Activated CD4-positive, alpha-beta memory T cell treated with anti-CD3 and anti-CD28 coated beads, Interleukin-2, amount 10 ng/mL, durations not matched to agents 7 days and 5 days (primary cell): ENCODE measurements at places on chromosomes 2 and 18. TPM values are rescaled to one million over a fixed set of nuclear protein-coding genes. Genes with fewer than 3 reads are reported as not detected.

- peaks cover 9% of the 10 kb centered on the region for H3K36me3 ChIP-seq
- no peak overlapping the region for H3K27ac ChIP-seq
- H3K4me1 ChIP-seq, result peaks cover 9% of the 10 kb centered on the region
- DNase-seq, result no peak
- no peaks in the 10 kb centered on the region for H3K27me3 ChIP-seq
Observed at GRCh38 chr2:3302751-3303582, 74.7 kb downstream of the EIPR1 start.

GRCh38 chr2:72155737-72156136 lies 8.1 kb upstream of the CYP26B1 start:
- no peak overlapping the region for H3K4me3 ChIP-seq
- H3K4me1 ChIP-seq, result no peaks in the 10 kb centered on the region
- H3K36me3 ChIP-seq, result no peaks in the 10 kb centered on the region
- H3K27me3 ChIP-seq, result peaks cover 21% of the 10 kb centered on the region
- DNase-seq, result no peak

GRCh38 chr2:98388081-98388480 lies 41.8 kb downstream of the CNGA3 start:
- no peaks in the 10 kb centered on the region for H3K36me3 ChIP-seq
- peaks cover 15% of the 10 kb centered on the region for H3K27me3 ChIP-seq
- DNase-seq, result no peak
- peaks cover 2% of the 10 kb centered on the region for H3K4me1 ChIP-seq
- no peak overlapping the region for H3K4me3 ChIP-seq

- H3K27me3 ChIP-seq, result no peaks in the 10 kb centered on the region
- no peaks in the 10 kb centered on the region for H3K36me3 ChIP-seq
- H3K4me1 ChIP-seq, result no peaks in the 10 kb centered on the region
- no peak overlapping the region for H3K27ac ChIP-seq
- no peak overlapping the region for H3K4me3 ChIP-seq
- DNase-seq, result no peak
Observed at GRCh38 chr2:215019521-215020145, 118.8 kb downstream of the ABCA12 start.

- H3K27ac ChIP-seq, result no peak overlapping the region
- no peak overlapping the region for H3K4me3 ChIP-seq
- no peaks in the 10 kb centered on the region for H3K27me3 ChIP-seq
- no peak for DNase-seq
- H3K4me1 ChIP-seq, result no peaks in the 10 kb centered on the region
Observed at GRCh38 chr2:210591663-210592062, 35.3 kb downstream of the CPS1 start.

- no peak for DNase-seq
- H3K4me3 ChIP-seq, result no peak overlapping the region
- no peaks in the 10 kb centered on the region for H3K36me3 ChIP-seq
- no peak overlapping the region for H3K27ac ChIP-seq
Observed at GRCh38 chr2:124501575-124502152, 476.6 kb downstream of the CNTNAP5 start.

DNA sequence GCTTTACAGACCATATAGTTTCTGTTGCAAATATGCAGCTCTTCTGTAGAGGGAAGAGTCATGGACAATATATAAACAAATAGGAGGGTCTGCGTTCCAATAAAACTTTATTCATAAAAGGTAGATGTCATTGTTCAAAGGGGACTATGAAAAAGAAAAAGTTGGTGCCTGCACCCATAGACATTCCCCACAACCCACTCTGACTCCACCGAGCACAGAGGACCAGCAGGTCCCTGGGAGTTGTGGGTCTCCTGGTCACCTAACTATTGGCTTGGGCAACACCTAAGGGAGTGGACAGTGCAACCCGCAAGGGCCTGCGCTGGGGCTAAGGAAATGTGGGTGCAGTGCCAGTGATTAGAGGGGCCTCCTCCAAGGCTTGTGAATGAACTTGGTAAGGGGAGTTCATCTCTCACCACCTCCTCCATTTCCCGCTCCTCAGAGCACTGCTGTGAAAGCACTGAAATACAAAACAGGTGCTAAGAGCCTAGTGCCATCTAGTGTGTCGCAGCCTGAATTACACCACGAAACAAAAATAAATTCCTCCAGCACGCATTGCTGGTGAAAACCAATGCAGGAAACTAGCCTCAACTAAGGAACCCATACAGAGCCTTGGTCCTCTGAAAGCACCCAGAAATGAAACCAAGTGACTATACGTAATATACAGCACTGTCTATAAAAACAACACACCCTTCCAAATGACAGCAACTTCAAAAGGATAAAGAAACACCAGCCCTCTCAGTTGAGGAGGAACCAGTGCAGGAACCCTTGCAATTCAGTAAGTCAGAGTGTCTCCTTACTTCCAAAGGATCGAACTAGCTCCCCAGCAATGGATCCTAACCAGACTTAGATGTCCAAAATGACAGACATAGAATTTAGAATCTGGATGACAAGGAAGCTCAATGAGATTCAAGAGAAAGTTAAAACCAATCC lies 166.6 kb downstream of the RNF144A start:
- peaks cover 5% of the 10 kb centered on the region for H3K36me3 ChIP-seq
- DNase-seq, result peak; percentile 38
- H3K27me3 ChIP-seq, result peaks cover 7% of the 10 kb centered on the region
- no peak overlapping the region for H3K27ac ChIP-seq
- no peak overlapping the region for H3K4me3 ChIP-seq

DNA sequence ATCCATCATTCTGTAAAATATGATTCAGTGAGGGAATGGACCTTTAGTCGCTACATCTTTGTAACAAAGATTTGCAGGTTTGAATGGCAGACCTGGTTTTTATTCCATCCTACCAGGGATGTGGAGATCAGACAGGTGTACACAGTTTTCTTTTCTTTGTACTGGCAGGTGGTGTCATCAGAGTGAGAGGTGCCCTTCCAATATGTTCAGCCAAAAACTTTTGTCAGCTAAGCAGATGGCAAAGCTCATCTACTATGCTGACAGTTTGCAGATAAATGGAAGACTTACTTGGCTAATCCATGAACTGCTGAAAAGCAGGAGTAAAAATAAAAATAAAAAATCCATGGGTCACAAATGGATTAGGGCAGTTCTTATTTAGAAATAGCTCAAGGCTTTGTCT lies 185.5 kb upstream of the DOK6 start:
- H3K4me1 ChIP-seq, result no peaks in the 10 kb centered on the region
- no peak overlapping the region for H3K27ac ChIP-seq
- H3K36me3 ChIP-seq, result no peaks in the 10 kb centered on the region
- no peak overlapping the region for H3K4me3 ChIP-seq
- DNase-seq, result no peak

DNA sequence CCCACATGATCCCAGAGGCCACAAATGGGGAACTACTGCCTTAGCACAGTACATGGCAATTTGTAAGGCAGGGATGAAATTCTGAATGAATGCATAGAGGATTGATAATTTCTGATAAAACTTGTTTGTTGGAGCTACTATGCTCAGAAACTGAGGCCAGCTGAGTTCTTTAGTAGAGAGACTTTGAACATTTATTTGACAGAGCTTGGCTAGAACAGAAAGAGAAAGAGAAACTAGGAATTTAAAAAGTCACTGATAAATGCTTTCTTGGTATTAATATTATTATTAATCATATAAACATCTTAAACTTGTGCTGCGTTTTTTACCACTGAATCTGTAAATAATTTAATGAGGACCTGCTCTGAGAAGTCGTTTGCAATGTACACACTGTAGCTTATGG lies 923.7 kb upstream of the CNTNAP5 start:
- H3K27ac ChIP-seq, result no peak overlapping the region
- no peaks in the 10 kb centered on the region for H3K27me3 ChIP-seq
- no peaks in the 10 kb centered on the region for H3K36me3 ChIP-seq
- no peak overlapping the region for H3K4me3 ChIP-seq

GRCh38 chr2:224412141-224413015 lies 10.5 kb upstream of the FAM124B start:
- no peak overlapping the region for H3K27ac ChIP-seq
- H3K4me1 ChIP-seq, result peaks cover 3% of the 10 kb centered on the region
- no peak overlapping the region for H3K4me3 ChIP-seq
- DNase-seq, result no peak
- H3K36me3 ChIP-seq, result no peaks in the 10 kb centered on the region

DNA sequence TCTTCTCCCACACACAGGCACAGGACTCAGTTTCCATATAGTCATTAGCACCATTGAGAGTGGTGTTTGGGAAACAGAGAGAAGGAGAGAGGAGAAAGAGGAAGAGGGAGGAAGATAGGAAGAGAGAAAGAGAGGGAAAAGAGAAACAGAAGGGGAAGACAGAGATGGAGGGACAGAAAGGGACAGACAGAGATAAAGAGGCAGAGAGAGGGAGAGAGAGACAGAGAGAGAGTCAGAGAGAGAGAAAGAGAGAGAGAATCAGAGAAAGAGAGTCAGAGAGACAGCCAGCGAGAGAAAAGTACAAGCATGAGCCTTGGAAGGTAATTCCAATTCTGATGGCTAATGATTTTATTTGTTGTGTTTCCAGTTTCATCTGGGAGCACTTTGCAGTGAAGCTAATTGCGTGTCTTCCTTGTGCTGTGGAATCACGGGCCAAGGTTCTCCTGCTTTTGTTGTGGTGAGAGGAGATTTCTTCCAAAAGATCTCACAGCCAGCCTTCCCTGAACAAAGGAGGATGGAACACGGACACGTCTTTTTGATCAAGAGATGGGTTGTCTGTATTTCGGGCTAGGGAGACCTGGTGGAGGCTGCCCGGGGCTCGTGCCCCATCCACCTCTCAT lies 153.6 kb upstream of the TWIST2 start:
- no peak for DNase-seq
- H3K4me1 ChIP-seq, result no peaks in the 10 kb centered on the region
- no peaks in the 10 kb centered on the region for H3K27me3 ChIP-seq

DNA sequence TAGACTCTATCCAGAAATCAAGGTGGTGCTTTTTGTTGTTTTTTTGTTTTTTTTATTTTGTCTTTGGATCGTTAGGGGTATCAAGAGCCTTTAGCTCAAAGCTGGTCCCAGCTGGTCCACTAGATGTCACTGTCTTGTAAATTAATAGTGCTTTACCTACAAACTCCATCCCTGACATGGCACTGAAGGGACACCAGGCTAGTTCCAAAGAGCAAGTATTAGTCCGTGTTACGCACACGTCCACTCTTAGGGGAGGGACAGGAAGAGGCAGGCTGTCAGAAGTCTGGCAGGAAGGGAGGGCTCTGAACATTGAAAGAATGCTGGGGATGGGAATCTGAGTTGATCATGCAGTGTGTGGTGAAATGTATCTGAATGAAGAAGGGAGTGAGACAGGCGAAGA lies 85.9 kb upstream of the CCBE1 start:
- peaks cover 15% of the 10 kb centered on the region for H3K27me3 ChIP-seq
- DNase-seq, result no peak
- no peak overlapping the region for H3K4me3 ChIP-seq

GRCh38 chr2:241619597-241620418 lies 17.1 kb downstream of the THAP4 start:
- peak overlapping the region; percentile 95 for H3K27ac ChIP-seq
- H3K27me3 ChIP-seq, result no peaks in the 10 kb centered on the region
- peaks cover 55% of the 10 kb centered on the region for H3K4me1 ChIP-seq

DNA sequence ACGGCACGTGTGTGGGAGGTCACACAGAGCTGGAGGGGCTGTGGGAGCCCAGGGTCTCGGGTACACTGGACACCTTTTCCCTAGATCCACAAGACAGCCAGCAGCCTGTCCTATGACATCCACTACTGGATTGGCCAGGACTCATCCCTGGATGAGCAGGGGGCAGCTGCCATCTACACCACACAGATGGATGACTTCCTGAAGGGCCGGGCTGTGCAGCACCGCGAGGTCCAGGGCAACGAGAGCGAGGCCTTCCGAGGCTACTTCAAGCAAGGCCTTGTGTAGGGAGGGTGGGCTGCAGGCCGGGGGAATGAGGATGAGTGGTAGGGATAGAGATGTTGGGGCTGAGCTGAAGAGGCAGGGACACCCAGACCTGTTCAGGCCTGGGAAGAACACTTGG lies 6.6 kb downstream of the VIL1 start:
- H3K4me1 ChIP-seq, result peaks cover 9% of the 10 kb centered on the region
- DNase-seq, result no peak
- no peaks in the 10 kb centered on the region for H3K27me3 ChIP-seq
- no peaks in the 10 kb centered on the region for H3K36me3 ChIP-seq
- no peak overlapping the region for H3K4me3 ChIP-seq

Gene GNAL
- total RNA-seq, result 0.33 TPM

Gene RESP18
- total RNA-seq, result not detected

Gene UGT1A10
- not detected for total RNA-seq

Gene PAX8
- total RNA-seq, result 1.7 TPM
